Progenitor cell of endocrine pancreas (in vitro differentiated cells): ENCODE measurements at places on chromosomes 2 and 18.

DNA sequence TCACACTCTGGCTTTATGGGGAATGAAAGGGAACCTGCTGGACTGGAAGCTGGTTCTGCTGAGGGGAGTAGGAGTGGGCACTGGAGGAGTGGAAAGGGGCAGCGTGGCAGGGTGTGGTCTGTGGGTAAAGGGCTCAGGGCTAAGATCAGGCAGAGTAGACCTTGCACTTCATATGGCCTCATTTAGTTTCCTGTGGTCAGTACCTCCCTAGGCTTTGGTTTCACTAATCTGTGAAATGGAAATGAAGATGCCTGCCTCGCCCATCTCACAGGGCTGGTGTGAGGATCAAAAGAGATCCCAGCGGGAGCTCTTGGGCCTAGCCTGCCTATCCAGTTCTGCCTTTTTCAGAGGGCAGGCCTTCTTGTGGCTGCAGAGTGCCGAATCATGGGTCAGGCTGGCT, 208.7 kb downstream of the LOXHD1 start:
- no peak for DNase-seq

GRCh38 chr2:156845806-156846558, 409.8 kb downstream of the GPD2 start:
- no peak for DNase-seq

DNA sequence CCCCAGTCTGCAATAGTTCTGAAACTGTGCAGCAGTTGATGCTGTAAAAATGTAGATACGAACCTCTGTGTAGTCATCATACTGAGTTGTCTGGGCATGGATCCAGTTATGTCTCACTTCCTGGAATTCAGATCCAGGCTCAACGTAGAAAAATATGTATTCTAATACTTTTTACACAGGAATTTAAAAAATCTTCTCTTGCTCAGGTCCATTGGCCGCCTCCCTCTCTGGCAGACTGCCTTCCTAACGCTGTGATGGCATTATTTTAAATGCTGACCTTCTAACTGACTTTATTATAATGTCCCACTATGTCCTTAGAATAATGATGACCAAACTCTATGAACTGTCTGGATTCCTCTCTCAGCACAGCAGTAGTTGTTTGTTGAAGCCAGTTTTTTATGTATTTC, 119.6 kb downstream of the FEZ2 start:
- DNase-seq: no peak

DNA sequence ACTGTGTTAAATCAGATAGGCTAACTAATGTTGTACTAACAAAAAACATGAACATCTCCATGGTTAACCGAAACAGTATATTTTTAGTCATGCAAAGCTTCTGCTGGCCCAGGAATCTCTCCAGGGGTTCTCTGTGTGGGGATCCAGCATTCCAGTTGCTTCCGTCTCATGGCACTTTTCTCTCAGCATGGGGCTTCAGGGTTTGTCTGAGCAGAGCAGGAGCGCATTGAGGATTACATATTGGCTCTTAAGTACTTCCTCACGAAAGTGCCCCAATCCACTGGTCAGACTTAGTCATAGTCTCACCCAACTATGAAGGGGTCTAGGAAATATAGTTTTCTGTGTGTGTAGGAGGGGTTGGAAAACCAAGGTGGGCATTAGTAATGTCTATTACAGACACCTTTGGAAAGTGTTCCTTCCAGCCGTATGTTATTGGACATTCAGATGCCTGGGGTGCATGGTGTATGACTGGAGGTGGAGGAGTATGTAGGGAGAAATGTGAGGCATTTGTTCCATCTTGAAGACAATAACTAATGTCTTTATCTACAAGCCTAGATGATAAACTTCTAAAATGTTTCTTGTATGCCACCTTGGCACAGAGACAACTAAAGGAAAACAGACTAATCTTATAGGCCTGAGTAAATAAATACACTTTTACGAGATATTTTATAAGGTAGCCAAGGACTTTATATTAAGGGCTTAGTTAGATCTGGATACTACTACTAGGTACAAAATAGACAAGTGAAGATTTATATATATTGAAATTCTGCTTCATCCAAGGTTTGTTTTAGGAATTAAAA, 123.8 kb upstream of the ZEB2 start:
- DNase-seq: no peak

DNA sequence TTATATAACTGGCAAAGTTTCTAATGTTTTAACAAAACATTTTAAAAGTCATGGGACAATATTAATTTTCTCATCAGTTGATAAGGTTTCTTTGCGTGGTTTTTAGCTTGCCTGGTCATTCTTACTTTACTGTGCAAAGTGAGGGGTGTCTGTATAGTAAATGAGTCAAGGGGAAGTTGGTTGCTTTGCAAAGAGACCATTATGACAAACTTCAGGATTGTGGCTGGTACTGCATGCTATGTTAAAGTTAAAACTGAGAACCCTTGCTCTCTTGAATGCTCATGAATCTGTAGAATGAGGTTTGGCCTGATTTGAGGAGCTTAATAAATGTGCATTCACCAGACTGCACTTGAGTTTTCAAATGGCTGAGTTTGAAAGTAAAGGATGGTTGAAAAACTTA, 47.0 kb downstream of the COL4A4 start:
- no peak for DNase-seq

DNA sequence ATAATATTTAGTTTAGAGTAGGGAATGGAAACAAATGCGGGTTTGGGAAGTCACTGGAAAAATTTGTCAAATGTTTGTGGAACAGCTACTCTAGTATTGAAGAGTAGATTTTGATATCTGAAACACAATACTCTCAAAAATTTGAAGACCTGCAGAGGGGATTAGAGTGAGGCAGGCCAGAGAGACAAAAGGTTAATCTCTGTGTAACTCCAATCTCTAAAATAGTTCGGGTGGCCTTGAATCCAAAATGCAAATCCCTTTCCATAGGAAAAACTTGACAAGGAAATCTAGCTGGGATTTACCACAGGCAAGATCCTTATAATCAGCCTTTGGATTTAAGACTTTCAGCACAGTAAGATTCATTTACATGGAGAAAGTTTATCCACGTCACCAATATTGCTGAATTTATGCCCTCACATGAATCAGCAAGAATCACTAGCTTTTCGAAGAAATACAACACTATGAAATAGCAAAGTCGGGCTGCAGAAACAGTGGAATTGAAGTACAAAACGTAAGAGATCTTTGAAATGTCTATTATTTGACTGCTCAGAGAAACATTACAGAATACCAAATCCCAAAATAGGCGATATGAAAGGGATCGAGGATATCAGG, 423.7 kb upstream of the ZNF804A start:
- no peak for DNase-seq

GRCh38 chr2:61181382-61182058, 19.5 kb downstream of the C2orf74 start:
- DNase-seq: no peak

DNA sequence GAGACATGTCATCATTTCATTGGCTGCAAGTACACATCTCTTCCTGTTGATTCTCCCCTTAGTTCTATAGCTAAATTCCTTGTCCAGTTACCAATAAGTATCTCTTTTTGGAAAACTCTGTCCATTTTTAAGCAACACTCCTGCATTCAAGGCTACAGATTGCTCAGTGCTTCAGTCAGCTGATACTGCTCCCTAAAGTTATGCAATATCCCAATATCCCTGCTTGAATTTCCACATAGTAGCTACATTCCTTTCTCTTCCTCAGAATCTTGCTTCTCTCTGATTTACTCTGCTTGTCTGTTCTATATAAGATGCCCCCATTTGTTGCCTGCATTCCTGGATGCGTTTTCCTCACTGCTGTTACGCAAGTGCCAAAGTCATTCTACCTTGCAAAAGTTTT, 109.8 kb downstream of the PARD3B start:
- no peak for DNase-seq

- DNase-seq: no peak
These were observed 9.3 kb downstream of the MEX3C start for GRCh38 chr18:51188024-51188701.

GRCh38 chr2:171563301-171563700, 41.0 kb downstream of the CYBRD1 start:
- no peak for DNase-seq

- DNase-seq: no peak
These were observed 163.2 kb upstream of the SLC1A4 start for GRCh38 chr2:64825831-64826491.

DNA sequence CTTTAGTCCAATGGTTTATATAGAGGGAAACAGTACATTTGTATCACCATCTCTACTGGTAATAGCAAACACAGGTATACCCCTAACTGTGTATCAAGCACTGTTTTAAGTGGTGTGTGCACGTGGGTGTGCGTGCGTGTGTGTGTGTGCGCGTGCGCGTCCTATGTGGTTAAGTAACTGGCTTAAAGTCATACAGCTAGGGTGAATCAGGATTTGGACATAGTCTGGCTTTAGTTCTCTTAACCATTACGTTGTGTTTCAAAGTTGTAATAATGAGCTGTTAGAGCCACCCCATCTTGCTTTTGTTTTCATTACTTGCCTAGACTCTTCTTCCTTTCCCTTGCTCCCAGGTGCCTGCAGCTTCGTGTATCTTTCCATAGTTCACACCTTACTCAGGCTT, 2.1 kb downstream of the HADHB start:
- DNase-seq: no peak

GRCh38 chr2:2520401-2520811, 189.3 kb upstream of the MYT1L start:
- DNase-seq: no peak

- no peak for DNase-seq
These were observed 12.9 kb downstream of the NPAS2 start for GRCh38 chr2:100832885-100833284.

DNA sequence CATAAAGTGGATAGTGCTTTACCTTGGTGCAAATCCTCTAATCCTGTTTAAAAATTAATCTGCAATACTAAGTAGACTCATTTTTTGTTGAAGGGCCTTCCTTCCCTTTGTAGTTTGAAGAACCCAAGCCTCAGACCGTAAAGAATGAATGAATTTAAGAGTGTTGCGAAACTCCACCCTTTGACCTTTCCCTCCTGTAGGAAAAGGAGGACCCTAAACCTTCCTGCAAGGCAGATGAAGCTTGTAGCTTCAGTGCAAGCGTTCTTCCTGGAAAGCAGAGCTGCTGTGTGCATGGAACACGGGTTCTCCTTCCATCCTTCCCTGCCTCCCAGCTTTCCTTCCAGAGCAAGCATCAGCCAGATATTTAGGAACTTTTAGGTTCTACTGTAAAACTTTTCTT, 1.7 kb downstream of the IMPA2 start:
- no peak for DNase-seq

GRCh38 chr2:169683054-169683424, 11.2 kb downstream of the CFAP210 start:
- DNase-seq: no peak

GRCh38 chr18:57655740-57656139, 34.1 kb upstream of the NARS1 start:
- DNase-seq: no peak

DNA sequence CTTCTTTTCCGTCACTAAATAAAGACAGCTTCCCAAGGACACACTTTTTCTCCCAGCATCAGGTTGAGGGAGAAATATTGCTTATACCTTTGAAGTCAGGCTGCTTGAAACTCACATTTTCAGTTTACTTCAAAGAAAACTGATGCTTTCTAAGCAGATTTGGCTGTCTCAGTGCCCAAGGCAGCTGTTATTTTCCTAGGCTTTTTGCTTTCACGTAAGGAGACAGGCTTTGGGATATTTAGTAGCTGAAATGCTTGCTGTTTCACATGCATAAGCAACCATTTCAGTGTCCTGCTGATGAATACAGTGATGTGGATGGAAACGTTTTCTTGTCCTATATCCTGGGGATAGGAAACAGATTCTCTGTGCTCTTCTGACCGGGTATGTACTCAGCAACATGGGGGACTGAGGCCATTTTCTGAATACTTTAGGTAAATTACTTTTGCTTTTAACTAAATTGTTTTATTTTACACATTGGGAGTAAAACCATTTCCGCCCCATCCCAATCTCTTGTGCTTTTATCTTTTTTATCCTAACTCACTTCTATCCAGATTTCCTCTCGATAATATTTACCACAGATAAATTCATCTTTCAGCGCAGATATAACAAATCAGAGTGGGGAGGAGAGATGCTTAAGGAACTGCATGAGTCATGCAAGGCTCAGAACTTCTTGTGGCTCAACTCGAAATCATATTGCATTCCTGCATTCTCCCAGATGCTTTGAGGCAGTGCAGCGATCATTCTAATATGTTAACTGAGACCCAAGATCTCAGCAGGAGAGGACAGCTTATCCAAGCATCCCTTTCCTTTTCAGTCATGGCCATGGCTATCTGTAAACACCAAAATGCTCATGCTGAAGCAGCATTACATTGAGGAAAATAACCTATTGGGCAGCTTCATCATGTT, 22.2 kb downstream of the GALR1 start:
- no peak for DNase-seq

DNA sequence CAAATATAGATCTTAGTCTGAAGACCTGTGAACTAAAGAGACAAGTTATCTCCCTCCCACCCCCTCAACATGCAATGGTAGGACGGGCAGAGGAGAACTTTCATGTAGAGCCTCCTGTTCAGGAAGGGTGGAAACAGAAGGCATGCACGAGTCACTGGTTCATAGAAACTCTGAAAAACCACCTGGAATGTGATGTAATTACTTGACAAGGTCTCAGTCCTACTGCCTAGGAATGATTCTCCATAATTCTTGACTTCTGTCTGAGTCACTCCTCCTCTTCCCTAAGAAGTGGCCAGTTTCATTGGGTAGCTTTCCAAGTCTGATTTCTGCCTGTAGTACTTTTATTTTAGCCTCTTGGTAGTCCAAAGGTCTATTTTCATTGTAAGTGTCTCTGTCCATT, 277.3 kb downstream of the PTPRM start:
- no peak for DNase-seq

DNA sequence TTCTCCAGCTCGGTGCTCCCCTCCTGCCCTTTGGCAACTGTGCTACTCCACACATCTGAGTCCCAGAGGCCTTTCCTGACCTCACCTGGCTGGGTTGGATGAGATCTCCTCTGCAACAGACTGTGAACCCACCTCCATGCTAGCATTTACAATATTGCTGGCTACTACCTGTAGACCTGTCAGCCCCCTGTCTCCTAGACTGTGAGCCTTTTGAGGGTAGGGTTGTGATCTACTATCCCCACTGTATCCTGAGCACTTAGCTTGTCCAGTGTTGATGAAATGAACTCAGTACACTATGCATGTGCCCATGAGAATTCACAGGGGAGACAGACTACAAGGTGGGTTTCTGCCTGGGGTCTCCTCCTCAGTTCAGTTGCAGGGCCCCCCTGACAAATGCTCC, 70.1 kb downstream of the C1QL2 start:
- no peak for DNase-seq

DNA sequence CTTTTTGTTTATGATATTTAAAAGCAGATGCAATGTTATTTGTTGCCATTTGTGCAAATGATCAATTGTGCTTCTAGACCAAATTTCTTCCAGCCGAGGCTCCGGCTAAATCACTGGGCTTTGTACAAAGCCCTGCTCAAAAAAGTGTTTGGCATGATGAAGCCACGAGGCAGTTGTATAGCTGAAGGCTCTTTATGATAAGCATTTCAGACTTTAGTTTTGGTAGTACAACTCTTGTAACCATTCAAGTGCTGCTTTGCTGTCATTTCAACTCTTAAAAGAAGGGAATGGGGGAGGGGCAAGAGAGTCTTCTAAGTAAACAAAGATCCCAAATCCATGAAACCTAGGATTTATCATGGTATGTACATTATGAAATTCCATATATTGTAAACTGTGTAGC, 3.3 kb upstream of the ZNF532 start:
- no peak for DNase-seq
